Stimulated activated CD4-positive, alpha-beta T cell treated with anti-CD3 and anti-CD28 coated beads, TNF-alpha, amount 100 ng/mL, for 1 hour (primary cell): ENCODE measurements at places on chromosomes 1 and 21.

DNA sequence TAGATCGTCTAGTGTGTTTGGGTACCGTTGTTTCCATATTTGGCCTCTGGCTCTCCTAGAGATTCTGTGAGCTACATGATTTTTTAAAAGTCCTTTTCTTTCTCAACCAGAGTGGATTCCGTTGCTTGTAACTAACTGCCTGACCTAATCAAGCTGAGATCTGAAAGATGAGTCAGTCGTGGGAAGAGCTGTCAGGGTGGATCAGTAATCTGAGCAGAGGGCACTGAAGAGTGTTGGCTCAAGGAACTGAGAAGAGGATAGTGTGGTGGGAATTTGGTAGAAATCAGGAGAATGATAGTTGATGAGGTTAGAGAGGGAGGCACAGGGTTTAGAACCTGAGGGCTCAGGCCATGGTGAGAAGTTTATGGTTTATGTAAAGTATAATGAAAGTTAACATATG lies 52.2 kb downstream of the TRAF5 start:
- no peak for DNase-seq

GRCh38 chr1:28507247-28507645 lies 1.4 kb downstream of the RCC1 start:
- DNase-seq, result no peak

DNA sequence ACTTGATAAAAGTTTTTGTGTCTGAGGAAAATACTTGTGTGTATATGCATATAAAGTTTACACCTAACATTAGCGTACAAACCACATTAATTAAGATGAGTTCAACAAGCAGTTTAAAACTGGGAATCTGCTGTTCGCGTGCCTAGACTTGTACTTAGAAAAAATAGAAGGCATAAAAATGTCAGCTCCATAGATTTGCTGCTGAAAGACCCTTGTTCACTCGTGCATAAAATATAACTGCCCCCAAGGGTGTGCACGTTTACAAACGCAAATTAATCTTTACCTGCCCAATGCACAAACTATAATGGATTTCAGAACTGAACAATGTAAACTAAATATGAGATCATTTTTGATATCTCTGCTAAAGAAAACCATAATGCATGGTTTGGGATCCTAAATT lies 392.3 kb upstream of the ADGRL2 start:
- no peak for DNase-seq

GRCh38 chr1:234019387-234019786 lies 114.9 kb downstream of the SLC35F3 start:
- no peak for DNase-seq

DNA sequence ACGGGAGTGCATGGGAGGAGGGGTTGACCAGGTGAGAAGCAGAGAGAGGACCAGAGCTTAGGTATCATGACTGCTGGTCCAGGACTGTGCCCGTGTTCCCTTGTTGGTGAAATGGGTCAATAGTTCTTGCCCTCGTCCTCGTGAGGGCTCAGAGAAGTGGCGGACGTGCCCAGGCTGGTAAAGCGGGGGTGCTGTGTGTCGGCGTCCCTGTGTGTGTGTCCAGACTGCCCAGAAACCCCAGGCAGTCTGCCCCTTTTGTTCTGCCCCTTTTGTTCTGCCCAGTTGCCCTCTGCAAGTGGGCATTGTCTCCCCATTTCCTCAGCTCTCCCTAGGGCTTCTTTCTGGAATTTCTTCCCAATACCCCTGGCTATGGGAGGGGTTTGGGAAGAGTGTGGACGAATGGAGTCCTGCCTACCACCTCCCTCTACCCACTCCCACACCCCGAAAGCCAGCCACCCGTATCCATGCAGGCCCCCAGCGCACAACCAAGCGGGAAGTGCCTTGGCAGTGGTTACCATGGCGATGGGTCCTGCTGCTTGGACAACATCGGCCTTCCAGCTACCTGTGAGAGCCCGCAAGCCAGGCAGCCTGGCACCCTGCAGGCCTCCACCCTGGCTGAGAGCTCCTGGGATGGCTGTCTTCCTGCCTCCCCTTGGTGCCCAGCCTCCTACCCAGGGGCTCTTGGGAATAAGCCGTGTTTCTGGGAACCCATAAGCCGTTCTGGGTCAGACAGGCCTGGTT lies 34.7 kb downstream of the ACOT11 start:
- DNase-seq, result no peak

DNA sequence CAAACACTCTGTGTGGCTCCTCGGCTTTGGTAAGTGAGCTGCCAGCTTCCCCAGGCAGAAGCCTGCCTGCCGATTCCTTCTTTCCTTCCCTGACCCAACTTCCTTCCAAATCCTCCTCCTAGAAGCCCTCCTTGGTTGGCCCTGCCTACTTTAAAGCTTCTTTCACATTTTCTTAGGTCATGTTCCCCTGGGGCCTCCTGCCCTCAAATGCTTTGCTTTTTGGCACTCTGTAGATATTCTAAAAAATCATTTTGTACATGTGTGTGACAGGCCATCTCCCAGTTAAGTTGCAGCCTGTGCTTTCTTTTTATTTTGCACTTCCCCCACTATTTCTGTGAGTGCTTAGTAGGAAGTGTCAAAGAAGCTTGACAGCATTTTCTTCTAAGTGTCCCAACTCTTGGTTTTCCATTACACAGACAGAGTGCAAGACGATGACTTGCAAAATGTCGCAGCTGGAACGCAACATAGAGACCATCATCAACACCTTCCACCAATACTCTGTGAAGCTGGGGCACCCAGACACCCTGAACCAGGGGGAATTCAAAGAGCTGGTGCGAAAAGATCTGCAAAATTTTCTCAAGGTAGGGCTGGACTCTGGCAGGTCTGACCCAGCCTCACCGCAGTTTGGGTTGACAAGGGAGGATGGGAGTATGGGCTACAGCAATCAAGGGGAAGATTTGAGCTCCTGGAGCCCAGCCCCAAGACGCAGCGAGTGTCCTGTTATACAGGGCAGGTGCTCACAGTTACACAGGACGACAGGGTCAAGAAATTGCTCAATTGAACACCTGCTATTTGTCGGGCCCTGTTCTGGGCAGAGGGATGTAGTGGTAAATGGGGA lies at the start of gene S100A9:
S100A9 (plus strand) TSS at position 2 of the 838 bp plus-strand sequence; CDS start at position 432, 430 bp downstream.
- DNase-seq, result no peak

DNA sequence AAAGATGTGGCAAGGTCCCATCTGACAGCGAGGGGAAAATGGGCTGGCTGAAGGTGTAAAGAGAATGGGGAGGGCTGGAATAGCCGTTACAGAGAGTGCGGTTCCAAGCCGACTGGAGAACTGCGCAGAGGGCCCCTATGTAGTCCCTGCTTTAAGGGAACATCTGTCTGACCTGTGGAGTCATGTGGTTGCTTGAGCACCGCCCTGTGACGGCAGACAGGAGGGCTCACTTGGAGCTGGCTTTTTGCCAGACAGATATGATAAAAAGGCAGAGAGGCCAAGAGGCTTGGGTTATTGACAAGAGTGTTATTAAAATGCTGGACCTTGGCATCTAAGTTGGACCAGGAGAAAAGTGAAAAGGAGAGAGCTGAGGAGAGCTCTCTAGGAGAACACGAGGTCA lies 5.9 kb upstream of the PTPRF start:
- DNase-seq, result no peak

GRCh38 chr1:35049116-35049515 lies 17.4 kb upstream of the ZMYM6 start:
- no peak for DNase-seq

DNA sequence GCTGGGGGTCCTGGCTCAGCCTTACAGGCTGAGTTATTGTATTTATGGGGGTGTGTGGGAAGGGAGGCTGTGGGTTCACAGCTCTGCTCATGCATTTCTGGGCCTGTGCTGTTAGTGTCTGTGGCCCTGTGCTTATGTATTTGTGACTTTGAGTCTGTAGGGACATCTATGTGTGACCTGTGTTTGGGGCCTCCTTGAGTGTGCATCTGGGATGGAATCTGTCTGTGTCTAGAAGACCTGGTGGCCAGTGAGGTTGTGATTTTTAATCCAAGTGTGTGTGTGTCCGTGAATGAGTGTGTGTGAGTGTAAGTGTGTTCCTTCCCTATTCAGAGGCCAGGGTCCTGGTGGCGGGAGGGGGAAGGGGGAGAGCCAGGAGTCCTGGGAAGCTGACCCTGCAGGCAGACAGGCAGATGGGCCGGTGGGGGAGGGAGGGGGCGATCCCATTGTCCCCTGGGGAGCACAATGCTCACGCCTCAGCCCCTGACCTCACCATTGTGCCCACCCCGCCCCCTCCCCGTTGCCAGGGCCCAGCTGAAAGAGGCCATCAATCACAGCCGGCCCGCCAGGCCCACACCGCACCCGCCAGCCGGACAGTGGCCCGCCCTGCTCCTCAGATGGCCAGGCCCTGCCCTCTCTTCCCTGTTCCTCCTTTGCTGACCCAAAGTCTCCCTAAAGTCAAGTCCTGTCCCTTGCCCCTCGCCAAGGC lies 19.6 kb downstream of the SLC27A3 start:
- no peak for DNase-seq

DNA sequence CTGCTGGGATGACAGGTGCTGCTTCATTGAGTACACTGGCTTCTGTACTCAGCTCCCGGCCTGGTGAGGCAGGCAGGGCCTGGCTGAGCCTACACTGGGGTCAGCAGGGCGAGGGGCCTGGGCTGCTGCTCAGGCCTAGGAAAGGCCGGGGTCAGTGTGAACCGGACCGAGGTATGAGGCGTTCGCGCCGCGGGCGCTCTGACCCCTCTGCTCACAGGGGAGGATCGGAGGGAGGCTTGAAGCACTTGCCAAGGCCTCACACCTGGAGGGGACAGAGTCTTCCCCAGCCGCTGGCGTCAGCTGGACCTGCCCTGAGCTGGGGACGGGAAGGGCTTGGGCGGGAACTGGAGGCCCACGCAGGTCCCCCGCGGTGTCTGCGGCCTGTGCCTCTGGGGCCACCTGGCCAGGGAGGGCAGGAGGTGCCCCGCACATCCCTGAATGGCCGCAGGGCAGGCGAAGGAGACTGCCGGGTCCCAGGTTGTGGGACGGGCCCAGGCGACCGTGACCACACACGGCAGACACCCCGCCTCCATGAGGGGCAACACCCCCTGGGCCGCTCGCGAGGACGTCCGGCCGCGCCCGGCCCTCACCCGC lies 466 bp downstream of the PEX10 start:
- no peak for DNase-seq

- no peak for DNase-seq
Observed at GRCh38 chr1:236502972-236503639, 20.7 kb upstream of the LGALS8 start.

GRCh38 chr1:30190511-30191153 lies 532.8 kb downstream of the MATN1 start:
- DNase-seq, result no peak

DNA sequence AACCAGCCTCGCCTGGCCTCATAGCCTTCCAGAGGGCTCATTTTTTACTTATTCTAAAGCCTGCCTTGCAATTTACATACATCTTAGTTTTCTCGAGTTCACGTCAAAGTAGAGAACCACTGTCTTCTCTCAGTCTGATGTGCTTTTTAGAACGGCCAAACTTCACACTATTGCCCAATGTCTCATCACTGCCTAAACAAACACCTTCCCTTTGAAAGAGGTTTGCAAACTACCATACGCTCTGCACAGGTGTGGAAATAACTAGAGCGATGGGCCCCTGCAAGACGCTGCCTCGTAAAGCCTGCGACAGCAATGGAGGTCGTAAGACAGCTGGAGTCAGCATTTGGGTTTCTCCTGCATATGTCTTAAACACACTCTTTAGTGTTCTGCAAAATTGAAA lies 22.6 kb downstream of the PRDM15 start:
- DNase-seq, result no peak

- DNase-seq, result no peak
Observed at GRCh38 chr1:161872506-161872905, 106.4 kb downstream of the ATF6 start.

DNA sequence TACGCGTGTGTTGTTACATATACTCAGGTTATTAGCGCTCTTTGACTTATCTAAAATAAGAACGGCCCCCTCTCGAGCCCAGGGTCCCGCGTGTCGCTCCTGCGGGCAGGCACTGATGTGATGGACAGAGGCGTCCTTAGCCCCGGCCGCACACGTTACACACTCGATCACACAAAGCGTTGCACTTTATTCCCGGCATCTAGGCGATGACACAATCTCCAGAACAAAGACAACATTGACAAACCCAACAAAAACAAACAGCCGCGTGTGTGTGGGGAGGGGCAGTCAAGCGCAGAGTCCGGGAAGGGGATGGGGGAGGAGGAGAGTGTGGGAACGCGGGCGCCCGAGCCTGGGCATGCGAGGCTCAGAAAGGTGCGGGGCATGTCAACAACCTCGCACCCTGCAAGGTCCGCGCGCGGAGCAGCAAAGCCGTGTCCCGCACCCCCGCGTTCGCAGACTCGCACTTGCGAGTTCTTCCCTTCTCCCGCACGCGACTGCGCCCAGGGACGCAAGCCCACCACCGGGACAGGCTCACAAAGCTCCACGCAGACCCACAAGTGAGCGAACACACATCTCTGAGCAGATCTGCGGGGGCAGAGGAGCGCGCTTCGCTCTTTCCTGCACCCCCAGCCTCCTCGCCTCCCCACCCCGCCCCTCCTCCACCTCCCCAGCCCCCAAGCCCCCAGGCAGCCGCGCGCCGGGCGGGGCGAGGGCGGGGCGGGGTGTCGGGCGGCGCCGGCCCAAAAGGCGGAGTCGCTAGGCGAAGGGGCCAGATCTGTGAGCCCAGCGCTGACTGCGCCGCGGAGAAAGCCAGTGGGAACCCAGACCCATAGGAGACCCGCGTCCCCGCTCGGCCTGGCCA lies at the start of gene EFNA1:
EFNA1 (plus strand) TSS at position 772 of the 862 bp plus-strand sequence. CDS start 102 bp downstream, outside the sequence.
- no peak for DNase-seq

DNA sequence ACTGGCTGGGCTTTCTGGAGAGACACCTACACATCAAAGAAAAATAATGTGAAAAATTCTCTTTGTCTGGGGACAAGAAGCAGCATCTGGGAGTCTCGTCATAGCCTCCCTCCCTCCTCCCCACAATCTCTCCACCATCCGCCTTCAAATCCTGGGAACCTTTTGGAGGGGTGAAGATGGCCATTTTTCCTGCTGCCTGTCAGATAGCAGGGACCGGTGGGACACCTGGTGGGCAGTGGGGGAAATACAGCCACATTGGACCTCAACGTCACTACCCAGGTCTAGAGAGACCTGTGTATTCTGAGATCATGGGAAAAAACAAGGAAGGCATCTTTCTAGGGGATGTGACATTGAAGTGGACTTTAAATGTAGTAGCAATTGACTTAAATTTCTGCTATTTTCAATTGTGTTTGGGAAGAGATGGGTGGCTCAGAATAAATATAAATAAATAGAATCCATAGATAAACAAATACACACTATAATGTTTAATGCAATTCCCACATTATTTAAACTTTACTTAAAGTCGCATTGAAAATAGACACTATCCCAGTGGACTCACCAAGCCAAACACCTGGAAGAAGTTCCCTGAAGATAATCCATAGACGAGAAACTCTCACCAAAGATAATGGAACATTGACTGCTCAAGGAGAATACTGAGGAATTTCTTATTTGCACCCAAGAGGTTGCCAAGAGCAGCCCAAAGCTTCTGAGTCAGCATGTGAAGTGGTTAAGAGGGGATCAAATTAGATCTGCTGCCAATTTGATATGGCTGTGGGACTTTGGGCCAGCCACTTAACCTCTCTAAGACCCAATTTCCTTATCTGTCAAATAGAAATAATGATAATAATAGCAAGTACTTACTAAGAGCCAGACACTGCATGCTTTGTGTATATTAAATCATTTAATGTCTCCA lies 147.6 kb upstream of the CAMK1G start:
- DNase-seq, result no peak

DNA sequence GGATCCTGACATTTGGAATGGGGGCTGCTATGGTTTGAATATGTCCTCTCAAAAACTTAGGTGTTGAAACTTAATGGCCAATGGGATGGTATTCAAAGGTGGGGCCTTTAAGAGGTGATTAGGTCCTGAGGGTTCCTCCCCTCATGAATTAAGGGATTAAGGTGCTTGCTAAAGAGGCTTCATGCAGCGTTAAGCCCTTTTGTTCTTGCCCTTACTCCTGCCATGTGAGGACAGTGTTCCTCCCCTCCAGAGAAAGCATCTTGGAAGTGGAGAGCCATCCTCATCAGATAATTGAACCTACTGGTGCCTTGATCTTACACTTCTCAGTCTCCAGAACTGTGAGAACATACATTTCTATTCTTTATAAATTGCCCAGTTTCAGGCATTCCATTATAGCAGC lies 146.6 kb downstream of the KCNJ6 start:
- DNase-seq, result no peak
